ENCODE measurements at places on chromosomes 6 and 20. TPM values are rescaled to one million over a fixed set of nuclear protein-coding genes. Genes with fewer than 3 reads are reported as not detected.

The TNF gene
- total RNA-seq = not detected

The ADGB gene
- total RNA-seq = not detected

The C6orf52 gene
- total RNA-seq = not detected

The GSTA4 gene
- total RNA-seq = 57.7 TPM

The RFX6 gene
- total RNA-seq = not detected

The C20orf144 gene
- total RNA-seq = not detected

The MAFB gene
- total RNA-seq = 80.5 TPM

The SLC35B3 gene
- 6.4 TPM for total RNA-seq

The TPD52L1 gene
- total RNA-seq = 85.0 TPM

The NHSL1 gene
- total RNA-seq = 23.1 TPM

The SPDEF gene
- total RNA-seq = not detected

The HELZ2 gene
- total RNA-seq = 31.4 TPM

The BPIFA1 gene
- total RNA-seq = not detected

The FRK gene
- total RNA-seq = 3.9 TPM

The CFAP206 gene
- not detected for total RNA-seq

The PAX1 gene
- total RNA-seq = not detected

The MOCS1 gene
- 14.7 TPM for total RNA-seq

The PRPH2 gene
- not detected for total RNA-seq

The KIAA1755 gene
- total RNA-seq = 2.7 TPM

The BMP7 gene
- total RNA-seq = 17.2 TPM

The ECT2L gene
- not detected for total RNA-seq

The SEMG1 gene
- not detected for total RNA-seq

The CYP39A1 gene
- total RNA-seq = 5.4 TPM

The SLC22A1 gene
- 1.2 TPM for total RNA-seq

The MAP1LC3A gene
- total RNA-seq = 71.5 TPM

The BPIFB2 gene
- total RNA-seq = not detected

The IRF4 gene
- 2.9 TPM for total RNA-seq

The PBOV1 gene
- not detected for total RNA-seq

The KCNK16 gene
- not detected for total RNA-seq

The HLA-DPB1 gene
- total RNA-seq = 94.8 TPM

The STMND1 gene
- not detected for total RNA-seq

The PLA2G7 gene
- not detected for total RNA-seq

The CST11 gene
- not detected for total RNA-seq

The TREML1 gene
- total RNA-seq = not detected

The SOBP gene
- total RNA-seq = 13.3 TPM

The ADGRF4 gene
- 10.1 TPM for total RNA-seq

The TSPO2 gene
- not detected for total RNA-seq

The CEP85L gene
- total RNA-seq = 11.8 TPM

The HMGCLL1 gene
- total RNA-seq = 1.7 TPM

The SGK1 gene
- total RNA-seq = 608 TPM

The PLCB4 gene
- total RNA-seq = 12.0 TPM

The WFDC5 gene
- 6.1 TPM for total RNA-seq

The EPPIN gene
- total RNA-seq = not detected

The PLAGL1 gene
- 23.1 TPM for total RNA-seq

The CCDC167 gene
- 34.6 TPM for total RNA-seq

The BPIFB1 gene
- not detected for total RNA-seq

The GGTLC1 gene
- not detected for total RNA-seq

The SMLR1 gene
- total RNA-seq = not detected

The TMC2 gene
- not detected for total RNA-seq

The ZNF334 gene
- 5.4 TPM for total RNA-seq

The RARS2 gene
- total RNA-seq = 17.9 TPM

The INSM1 gene
- not detected for total RNA-seq

The HDGFL1 gene
- total RNA-seq = not detected

The MYLK2 gene
- not detected for total RNA-seq

The RPS21 gene
- total RNA-seq = 1,935 TPM

The RBBP9 gene
- 11.0 TPM for total RNA-seq

Measured in vagina (tissue), 2 donors.